Stimulated activated CD4-positive, alpha-beta T cell treated with anti-CD3 and anti-CD28 coated beads, Interleukin-15, amount 100 ng/mL, for 1 hour (primary cell): ENCODE measurements at places on chromosomes 2 and 18.

DNA sequence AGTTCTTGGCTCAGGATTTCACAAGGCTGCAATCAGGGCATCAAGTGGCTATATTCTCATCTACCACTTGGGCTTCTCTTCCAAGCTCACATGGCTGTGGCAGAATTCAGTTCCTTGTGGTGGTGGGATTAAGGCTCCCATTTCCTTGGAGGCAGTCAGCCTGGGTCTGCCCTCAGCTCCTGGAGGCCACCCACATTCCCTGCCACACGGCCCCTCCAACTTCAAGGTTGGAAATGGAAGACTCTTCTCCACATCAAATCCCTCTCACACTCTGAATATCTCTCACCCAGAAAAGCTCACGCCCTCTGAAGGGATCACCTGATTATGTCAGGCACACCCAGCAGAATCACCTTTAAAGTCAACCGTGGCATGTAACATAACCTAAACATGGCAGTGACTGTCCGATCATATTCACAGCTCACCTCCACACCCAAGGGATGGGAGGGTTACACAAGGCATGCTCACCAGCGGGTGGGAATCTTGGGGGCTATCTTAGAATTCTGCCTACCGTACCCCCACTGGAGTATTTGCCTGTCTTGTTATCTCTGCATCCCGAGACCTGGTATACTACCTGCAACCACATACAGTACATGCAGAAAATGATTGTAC, 256.2 kb upstream of the KLHL29 start:
- no peak for DNase-seq

DNA sequence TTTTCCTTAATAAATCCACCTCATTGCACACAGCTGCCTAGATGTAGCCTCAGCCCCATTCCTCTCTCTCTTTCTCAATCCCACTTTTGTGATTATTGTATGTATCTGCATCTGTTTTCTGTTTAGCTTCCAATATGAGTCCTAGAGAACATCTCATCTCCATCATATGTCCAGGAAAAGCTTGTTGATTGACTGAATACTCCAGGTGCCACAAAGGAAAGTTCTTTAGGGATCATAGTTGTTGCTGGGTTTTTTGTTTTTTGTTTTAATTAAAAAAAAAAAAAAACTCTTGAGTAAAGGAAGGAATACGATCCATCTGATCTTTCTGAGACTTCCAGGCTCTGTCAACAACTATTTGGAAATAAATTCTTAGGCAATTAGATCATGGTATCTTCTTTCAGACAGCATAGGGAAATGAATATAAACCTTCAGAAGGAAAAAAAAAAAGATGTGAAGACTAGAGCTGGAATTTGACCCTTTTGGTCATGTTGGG, 42.5 kb downstream of the KIAA2012 start:
- no peak for DNase-seq

DNA sequence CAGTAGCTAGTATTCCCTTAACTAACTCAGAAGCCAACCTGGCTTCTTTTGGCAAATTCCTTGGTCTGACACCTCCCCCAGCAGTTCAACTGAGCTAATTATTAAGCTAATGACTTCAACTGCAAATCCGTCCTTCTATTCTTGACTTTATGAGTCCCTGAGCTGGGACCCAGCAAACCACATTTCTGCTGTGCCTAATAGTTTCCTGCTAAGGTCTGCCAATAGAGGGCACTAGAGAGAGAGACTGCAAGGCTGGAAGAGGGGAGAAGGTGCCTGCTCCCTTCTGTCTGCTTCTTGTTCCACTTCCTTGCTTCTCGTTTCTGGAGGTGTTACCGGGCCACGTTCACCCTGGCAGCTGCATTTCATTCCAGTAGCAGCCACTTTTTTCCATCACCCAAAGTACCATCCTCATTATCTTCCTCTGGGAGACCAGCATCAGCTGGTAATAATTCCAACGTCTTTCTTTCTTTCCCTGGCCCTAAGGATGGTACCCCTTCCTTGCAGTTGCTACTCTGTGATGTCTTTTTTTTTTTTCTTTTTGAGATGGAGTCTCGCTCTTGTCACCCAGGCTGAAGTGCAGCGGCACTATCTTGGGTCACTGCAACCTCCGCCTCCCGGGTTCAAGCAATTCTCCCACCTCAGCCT, 352.0 kb downstream of the TNS1 start:
- no peak for DNase-seq

- DNase-seq: no peak
These were observed 274.6 kb downstream of the ETAA1 start for GRCh38 chr2:67671464-67672450.

GRCh38 chr2:152452256-152452973, 117.4 kb downstream of the FMNL2 start:
- DNase-seq: no peak

DNA sequence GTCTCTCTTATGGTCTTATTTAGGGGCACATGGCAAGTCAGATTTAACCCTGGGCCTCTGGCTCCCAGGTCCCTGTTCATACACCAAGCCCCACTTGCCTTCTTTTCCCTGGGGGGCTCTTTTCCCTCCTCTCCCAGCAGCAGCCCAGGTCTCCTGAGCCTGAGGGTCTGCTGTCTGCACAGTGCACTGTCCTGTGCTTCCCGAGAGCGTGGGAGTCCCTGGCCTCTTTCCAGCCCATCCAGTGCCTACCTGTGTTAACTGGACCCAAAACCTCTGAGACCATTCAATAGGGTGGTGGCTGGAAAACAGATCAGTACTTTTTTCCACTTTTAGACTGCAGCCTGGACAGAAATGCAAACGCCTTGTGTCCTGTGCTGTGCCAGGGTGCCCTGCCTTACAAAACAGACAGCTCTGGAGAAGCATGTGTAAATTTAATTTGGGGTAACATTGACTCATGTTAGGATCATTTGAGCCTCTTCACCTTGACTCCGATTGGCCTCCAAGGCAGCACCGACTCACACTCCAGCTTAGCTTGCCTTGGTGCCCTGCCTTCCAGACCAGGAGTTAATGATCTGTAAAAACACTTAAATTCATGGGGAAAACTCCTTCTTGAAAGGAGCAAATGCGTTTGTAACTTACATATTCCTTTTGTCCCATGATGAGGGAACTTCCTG, 34.3 kb downstream of the TWIST2 start:
- DNase-seq: no peak

DNA sequence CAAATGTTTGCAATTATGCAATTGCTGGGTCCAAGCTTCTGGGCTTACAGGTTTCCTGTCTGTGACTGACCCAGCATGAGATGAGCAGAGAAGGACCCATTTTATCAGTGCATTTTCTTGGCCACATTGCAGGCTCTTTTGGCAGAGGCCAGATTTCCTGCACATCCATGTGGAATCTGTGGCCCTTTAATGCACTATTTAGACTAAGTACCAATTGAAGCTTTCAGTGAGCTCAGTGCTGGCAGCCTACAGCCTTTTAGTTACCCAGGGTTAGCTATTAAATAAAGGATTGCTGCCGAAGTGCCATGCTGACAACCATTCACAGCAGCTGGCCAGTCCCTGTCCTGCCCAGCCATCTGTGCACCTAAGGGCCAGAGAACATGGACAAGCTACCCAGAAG, 165.0 kb downstream of the ANKRD30B start:
- DNase-seq: no peak

GRCh38 chr2:201795607-201796477, 10.5 kb upstream of the CDK15 start:
- no peak for DNase-seq

- no peak for DNase-seq
These were observed 6.0 kb downstream of the REEP1 start for GRCh38 chr2:86331384-86331783.

GRCh38 chr2:231686192-231687100, 21.9 kb upstream of the PTMA start:
- no peak for DNase-seq

GRCh38 chr2:144495227-144496091, 24.5 kb downstream of the ZEB2 start:
- no peak for DNase-seq

GRCh38 chr2:130765464-130765863, 10.1 kb downstream of the AMER3 start:
- no peak for DNase-seq

- no peak for DNase-seq
These were observed 1465.9 kb upstream of the NXPH2 start for GRCh38 chr2:140246058-140246457.
